Mesothelial cell of epicardium (in vitro differentiated cells): ENCODE measurements at places on chromosomes 3 and 15.

DNA sequence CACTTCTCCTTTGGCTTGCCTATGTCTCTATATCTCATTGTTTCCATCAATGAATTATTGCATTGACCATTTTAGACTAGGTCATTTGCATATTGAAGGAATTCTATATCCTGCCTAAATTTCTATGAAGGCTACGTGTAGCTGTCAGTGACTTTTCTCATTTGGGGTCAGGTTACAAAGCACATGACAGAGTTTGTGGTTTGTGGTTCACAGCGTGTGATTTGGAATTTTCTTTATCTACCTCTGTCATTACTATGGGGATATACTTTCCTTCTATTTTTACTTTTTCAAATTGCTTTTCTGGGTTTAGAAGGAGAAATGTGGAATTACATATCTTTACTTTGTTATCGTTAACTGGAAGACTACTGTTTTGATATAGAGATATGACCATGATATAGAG is 317.3 kb upstream of the CFAP20DC start:
- no peak for DNase-seq

DNA sequence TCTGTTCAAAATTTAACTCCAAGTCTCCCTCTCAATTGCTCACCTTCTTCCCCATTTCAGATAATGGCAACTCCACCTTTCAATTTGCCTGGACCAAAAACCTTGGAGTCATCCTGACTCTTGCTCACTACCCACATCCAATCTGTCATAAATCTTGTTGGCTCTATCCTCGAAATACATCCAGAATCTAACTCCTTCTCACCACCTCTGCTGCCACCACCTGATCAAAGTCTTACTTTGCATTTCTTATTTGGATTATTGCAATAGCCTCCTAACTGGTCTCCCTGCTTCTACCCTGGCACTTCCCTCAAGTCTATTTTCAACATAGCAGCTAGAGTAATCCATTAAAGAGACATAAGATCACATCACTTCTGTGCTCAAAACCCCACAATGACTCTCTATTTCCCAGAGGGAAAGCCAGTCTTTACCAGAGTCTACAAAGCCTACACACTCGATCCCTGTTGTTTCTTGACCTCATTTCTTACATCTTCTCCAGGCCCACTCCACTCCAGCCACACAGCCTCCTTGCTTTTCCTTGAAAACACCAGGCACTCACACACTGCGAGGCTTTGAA is 86.6 kb downstream of the GPR156 start:
- no peak for DNase-seq

- peak; percentile 96 for DNase-seq
Observed at GRCh38 chr3:129428376-129429079, at the start of gene EFCAB12. EFCAB12 (minus strand) TSS chr3:129428636; CDS start chr3:129428488, 148 bp downstream.

DNA sequence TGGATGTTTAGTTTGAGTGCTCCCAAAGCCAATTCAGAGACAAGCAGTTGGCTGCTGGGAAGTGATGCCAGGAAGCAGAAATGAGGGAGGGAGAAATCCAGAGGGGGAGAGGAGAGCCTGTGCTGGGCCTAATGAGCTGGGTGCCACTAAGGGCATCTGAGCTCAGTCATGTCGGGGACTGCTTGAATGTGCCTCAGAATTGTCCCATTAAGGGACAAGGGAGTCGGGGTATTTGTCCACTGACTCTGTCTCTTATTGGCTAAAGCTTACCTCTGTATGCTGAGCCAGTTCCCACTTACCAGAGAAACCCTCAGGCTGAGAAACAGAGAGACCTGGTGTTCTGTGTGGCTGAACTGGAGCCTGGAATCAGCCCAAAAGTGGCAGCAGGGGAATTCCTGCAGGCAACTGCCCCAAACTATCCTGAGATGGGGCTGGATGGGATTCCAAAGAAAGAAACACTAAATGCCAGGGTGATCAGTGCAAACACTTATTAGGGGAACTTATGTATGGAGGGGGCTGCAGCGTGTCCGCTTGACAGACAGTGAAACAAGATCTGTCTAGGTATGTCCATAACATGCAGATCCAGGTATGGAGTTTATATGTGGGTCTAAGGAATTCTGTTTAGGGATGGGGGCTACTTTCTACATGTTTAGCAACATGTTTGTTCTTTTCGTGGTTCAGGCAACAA is 48.6 kb downstream of the NR1D2 start:
- DNase-seq = no peak
